ENCODE measurements at places on chromosomes 13 and 19.

DNA sequence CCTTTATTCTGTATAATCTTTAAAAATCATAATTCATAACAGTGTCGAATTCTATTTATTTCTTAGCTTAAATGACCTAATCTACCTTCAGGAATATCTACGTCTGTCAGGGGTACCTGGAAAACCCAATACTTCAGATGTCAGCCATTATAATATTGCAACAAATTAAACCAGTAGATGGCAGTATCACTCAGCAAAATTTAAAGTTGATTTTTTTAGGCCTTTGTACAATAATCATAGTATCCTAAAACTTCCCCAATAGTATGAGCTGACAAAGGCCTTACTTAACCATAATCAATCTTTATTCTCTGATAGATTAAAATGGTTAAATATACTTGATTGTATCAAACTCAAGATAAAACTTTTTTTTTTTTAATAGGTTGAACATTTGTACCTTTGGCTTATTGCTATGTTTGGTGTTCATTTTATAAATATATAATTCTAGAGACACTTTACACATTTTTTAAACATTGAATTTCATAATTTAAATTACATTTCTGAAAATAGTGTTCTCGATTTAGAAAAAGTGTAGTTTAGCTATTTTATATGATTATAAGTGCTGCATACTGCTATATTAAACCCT lies 830.2 kb upstream of the SPRY2 start:
- DNase-seq, result no peak

DNA sequence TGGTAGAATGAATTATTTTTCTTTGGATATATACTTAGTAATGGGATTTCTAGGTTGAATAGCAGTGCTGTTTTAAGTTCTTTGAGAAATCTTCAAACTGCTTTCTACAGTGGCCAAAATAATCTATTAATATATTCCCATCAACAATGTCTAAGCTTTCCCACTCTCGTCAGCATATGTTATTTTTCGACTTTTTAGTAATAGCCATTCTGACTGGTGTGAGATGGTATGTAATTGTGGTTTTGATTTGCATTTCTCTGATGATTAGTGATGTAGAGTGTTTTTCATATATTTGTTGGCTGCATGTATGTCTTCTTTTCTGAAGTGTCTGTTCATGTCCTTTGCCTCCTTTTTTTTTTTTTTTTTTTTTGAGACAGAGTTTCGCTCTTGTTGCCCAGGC lies 90.2 kb upstream of the CSNK1A1L start:
- DNase-seq, result no peak

- DNase-seq, result no peak
These were observed 21.4 kb downstream of the ACOD1 start for GRCh38 chr13:76969488-76970365.

- DNase-seq, result no peak
These were observed 20.0 kb downstream of the CNFN start for GRCh38 chr19:42370068-42370520.

DNA sequence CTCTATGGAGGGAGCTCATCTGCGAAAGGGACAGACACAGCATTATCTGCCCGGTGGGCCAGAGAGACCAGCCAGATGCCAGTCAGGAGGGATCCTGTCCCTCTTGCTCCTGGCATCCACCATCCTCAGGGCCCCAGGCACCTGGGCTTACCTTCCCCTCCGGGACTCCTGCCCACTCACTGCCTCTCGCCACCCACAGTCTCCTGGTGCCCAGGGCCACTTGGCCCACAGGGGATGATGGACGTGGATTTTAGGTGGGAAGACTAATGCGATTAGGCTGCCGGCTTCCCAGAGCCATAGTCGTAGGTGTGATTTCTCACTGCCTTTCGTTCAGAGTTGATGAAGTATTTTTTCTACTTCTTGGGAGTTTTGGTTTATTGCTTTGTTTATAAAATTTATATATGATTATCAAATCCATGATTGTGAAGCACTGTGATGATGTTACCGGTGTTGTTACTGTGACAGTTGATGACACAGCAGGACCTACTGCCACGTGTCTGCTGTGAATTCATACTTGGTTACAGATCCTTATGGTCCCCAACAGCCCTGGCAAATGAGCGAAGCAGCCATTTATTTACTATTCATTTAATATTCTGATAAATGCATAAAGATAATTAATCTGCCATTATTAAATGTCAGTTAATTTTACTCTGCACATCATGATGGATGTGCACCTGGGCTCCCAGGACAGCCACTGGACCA lies 14.5 kb upstream of the CHAMP1 start:
- DNase-seq, result no peak

GRCh38 chr13:77422724-77423123 lies 95.8 kb upstream of the MYCBP2 start:
- DNase-seq, result no peak

DNA sequence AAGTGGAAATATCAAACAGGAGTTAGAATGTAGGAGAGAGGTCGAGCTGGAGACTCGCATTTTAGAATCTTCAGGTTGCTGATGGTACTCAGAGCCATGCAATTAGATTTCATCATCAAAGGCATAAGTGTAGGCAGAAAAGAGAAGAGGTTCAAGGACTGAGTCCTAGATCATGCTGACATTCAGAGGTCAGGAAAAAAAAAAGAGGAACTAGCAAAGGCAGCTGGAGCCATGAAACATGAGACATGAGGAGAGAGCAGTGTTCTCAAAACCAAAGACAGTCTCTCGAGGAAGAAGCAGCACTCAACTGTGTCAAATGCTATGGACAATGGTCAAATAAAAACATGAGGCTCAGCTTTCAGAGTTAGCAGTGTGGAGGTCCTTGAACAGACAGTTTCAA lies 12.4 kb upstream of the TPP2 start:
- no peak for DNase-seq

DNA sequence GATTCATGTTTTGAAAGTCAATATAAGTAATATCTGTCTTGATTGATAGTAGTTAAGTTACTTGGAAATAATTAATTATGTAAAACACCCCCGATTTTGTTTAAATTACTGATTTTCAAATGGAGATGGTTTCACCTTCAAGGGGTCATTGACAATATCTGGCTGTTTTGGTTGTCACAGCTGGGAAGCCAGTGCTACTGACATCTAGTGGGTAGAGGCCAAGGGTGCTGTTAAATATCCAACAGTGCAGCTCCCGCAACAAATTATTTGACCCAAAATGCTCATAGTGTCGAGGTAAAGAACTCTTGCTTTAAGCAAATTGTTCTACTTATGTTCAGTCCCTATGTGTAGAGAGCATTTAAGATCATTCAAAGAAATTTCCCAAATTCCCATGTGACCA lies 50.6 kb upstream of the PCDH20 start:
- no peak for DNase-seq

- no peak for DNase-seq
These were observed 434.6 kb downstream of the FGF14 start for GRCh38 chr13:101967216-101967615.

DNA sequence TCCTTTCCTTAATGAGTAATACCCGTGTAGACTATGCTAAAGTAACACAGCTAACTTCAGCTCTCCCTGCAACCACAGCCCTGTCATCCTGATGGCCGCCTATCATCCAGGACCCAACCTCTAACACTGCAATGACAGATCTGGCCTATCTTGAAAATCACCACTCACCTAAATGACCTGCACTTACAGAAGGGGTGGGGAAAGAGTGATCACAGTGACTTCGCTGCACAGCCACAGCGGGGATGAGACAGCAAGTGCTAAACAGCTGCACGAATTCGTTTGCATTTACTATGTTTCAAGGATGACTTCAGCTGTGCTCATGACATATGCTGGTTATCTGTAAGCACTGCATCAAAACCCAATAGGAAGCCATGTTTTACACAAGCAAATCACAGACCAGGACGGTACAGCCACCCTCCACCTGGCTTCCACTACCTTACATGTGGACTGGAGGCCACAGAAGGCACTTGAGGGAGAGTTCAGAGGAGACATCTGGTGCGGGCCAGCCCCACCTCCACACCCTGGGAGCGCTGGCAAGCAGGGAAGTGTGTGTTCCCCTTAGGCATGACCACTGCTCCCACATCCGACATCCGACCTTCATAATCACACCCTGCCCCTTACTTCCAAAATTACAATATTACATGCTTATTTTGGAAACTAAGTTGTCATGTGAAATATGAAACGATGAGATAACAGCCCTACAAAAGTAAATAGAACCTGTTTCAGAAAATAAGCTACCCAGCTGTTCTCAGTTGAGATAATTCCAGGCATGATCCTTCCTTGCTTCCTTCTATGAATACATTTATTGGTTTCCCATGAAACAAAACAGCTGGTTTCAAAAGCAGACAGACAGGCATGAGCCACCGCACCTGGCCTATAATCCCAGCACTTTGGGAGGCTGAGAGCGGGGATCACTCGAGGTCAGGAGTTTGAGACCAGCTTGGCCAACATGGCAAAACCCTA lies 95.7 kb downstream of the STK24 start:
- no peak for DNase-seq

DNA sequence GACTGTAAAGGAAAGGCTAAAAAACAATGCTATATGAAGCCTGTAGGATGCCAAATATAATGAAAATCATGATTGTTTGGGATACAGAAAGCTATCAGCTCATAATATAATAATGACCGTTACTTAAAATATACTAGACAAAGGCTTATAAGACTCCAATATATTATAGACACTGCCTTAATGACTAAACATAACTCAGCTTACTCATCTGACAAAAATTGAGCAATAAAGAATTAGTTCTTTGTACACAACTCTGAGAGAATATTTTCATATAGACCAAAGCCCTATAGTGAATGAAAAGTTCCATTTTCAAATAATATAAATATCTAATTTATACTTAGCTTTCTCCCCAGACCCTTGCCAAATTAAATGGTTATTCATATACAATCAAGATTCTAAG lies 283.3 kb downstream of the DIAPH3 start:
- no peak for DNase-seq

- DNase-seq, result no peak
These were observed 22.8 kb upstream of the ERVV-1 start for GRCh38 chr19:52990759-52991418.

GRCh38 chr13:24045597-24045996 lies 114.9 kb upstream of the SPATA13 start:
- DNase-seq, result no peak

- no peak for DNase-seq
These were observed 12.6 kb downstream of the MPHOSPH8 start for GRCh38 chr13:19646063-19646462.

DNA sequence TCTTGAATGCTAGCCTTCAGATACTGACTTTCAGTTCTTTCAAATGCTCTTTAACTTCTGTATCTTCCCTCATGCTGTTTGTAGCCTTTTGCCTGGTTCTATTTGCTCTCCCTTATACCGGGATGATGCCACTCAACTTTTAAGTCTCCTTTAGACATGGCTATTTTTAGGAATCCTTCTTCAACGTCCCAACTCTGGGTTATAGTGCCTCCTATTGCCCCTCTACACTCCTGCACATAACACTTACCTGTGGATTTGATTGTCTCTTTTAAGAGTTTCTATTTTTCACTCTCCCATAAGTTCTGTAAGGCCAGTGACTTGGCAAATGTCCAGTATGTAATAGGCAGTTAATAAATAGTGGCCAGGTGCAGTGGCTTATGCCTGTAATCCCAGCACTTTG lies 343.0 kb downstream of the KLF5 start:
- no peak for DNase-seq

DNA sequence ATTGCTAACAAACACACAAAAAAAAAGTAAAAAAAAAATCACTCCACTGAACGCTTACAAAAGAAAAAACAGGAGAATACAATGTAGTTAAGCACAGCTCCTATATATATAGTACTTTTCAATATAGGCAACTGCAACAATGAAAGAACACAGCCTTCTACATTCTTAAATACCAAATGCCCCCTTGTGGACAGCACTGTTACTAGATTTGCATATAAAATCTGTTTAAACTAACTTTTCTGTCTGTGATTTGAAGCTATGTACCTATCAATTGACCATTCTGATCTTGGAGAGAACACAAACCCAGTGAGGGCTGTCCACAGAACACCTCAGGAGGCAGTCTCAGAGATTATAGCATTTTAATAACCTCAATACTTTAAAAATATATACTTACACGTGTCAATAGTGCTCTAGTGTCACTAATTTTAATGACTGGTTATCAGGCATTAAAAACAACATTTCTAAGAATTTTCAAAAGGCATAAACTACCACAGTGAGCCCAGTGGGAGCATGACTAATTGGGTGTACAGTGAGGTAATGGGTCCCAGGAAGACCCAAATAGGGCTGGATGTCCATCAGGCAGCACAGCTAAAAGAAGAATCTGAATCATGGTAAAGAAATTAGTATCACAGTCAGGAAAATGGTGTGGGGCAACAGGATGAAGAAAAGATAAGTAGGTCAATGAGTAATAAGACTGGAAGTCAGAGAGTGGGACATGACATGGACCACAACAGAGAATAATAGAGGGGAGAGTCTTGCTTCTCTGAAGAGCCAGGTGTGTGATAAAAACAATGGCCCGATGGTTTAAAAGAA lies 22.2 kb downstream of the CCDC169 start:
- no peak for DNase-seq

DNA sequence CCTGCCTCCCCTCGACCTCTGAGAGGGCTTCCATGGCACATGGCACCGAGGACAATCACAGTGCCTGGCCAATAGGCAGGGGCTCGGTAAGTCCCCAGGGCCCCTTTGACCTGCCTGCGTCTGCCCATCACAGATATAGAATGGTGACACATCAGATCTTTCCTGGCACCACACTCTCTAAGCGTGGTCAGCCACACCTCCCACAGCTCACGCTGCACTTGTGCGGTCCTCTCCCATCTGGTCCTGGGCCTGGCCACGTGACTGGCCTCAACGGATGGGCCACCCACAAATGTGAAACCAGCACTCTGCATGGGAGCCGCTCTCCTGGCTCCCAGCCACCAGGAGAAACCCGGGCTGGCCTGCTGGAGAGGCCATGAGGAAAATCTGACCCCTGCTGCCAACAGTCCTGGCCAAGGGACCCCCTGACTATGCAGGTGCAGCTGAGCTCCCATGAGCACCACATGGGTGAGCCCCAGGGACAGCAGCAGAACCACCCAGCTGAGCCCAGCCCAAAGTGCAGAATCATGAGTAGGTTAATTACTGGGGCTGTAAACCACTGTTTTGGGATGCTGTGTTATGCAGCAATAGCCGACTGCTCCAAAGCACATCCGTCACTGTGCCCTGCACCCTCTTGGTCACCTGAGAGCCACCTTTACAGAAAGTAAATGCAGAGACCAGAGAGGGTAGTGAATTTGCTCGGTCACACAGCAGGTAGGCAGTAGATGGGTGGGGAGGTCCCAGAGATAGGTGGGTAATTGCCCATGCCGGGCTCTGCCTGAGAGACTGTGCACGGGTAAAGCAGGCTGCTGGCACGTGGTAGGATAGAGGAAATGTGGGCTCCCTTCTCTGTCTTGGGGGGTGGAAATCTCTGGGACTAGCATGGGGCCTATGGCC lies 9.7 kb upstream of the MEF2B start:
- no peak for DNase-seq

GRCh38 chr19:42343344-42344110 lies 18.1 kb downstream of the MEGF8 start:
- no peak for DNase-seq

All from activated T-helper 2 cell treated with anti-CD3 and anti-CD28 coated beads, Interferon-gamma antibody, Interleukin-2, Interleukin-4, amounts not matched to agents 10 μg/mL and 5 μg/mL and 100 μg/mL, durations not matched to agents 14 hours and 24 hours and 36 hours (primary cell).